ENCODE measurements at places on chromosomes 6 and 20.

- no peak for DNase-seq
Observed at GRCh38 chr6:149450679-149451375, 34.0 kb downstream of the ZC3H12D start.

DNA sequence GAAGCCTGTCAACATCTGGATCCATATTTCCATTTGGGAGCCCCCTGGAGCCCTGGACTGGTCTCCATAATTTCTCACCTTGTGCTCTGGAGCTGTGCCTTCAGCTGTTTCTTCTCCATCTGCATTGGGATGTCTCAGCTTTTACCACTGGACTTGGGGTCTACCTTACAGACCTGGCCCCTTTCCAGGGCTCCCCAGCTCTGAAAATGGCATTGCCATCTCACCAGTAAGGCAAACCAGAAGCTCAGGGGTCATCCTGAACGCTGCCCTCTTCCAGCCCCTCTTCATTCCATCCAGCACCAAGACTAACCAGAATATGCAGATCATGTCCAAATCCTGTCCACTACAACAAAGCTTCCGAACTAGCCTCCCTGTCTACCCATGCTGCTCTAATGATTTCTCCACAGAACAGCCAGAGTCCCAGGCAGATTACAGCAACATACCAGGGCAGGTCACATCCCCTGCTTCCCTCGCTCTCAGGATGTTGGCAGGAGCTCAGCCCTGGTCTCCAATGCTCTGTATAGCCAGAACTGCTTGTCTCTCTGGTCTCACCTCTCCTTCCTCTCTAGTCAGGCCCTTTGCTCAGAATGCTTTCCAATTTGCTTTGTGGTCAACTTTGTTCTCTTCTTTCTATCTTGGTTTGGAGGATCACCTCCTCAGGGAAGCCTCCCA, 17.7 kb upstream of the NNAT start:
- no peak for DNase-seq

DNA sequence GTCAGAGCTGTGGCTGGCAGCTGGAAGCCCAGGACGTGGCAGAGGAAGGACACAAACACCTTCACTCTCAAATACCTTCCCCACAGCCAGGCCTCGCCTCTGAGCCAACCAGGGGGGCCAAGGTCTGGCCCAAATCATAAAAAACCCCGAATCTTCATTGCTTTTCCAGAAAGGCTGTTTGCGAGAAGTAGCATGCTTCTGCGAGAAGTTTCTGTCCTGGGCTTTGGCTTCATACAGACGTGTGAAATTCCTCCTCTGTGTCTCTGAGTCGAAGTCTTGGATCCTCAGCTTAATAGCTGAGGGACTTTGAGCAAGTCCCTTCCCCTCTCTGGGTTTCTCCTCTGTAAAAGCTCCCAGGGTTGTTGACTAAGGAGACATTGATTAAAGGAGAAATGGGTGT, 63.0 kb downstream of the CHMP4B start:
- no peak for DNase-seq

- DNase-seq: no peak
Observed at GRCh38 chr20:62352402-62353288, 14.5 kb downstream of the LAMA5 start.

GRCh38 chr6:52553158-52553557, 23.7 kb downstream of the TRAM2 start:
- no peak for DNase-seq

DNA sequence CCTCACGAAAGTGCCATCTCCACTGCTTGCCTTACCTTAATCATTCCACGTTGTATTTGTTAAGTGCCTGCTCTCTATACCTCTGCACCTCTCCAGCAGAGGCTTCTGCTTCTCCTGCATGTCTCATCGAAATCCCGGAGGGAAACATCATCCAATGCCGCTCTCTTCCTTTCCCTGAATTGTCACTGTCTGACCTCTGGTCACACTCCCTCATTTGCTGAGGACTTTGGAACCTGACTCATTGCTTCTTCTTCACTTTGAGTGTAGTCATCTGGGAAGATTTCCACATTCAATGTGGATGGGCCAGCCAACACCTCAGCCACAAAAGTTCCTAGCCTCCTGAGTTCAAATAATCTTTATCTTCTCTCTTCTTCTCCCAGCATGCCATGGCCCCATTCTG, 78.9 kb upstream of the BEND6 start:
- no peak for DNase-seq

DNA sequence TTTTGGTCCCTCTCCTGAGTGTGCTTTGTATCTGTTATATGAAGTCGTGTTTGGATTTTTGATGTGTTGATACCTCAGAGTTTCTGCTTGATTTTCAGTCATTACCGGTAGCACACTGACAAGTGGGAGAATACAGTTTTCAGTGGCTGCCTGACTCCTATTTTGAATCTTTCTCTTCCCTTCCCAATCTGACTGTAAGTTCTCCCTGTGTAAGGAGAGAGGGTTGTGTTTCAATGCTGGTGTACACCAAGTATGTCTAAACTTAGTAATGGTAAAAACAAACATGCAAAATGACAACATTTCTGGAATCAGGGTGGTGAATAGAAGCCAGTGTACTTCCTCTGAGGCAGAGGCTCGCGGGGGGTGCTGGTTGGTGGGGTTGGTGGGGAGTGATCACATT, 103.4 kb downstream of the HIVEP1 start:
- no peak for DNase-seq

GRCh38 chr6:122222761-122223160, 176.7 kb upstream of the HSF2 start:
- DNase-seq: no peak

GRCh38 chr6:41405941-41406727, 70.7 kb downstream of the NCR2 start:
- DNase-seq: no peak

DNA sequence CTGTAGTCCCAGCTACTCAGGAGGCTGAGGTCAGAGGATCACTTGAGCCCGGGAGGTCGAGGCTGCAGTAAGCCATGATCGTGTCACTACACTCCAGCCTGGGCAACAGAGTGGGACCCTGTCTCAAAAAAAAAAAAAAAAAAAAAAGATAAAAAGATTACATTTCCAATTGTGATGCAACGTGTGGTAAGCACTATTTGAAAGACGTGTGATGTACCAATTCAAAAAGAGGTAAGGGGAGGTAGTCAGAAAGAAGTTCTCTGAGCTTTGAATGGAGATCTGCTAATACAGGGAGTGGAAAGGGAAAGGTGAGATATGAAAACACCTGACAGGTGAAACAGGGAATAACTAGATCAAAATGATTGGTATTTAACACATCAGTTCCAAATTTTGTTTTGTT, 11.9 kb downstream of the GOPC start:
- DNase-seq: no peak

- no peak for DNase-seq
Observed at GRCh38 chr6:167589615-167589940, 237.1 kb upstream of the AFDN start.

GRCh38 chr6:147154454-147154853, 49.8 kb upstream of the STXBP5 start:
- DNase-seq: no peak

- DNase-seq: no peak
Observed at GRCh38 chr6:144083172-144083571, 12.2 kb downstream of the SF3B5 start.

DNA sequence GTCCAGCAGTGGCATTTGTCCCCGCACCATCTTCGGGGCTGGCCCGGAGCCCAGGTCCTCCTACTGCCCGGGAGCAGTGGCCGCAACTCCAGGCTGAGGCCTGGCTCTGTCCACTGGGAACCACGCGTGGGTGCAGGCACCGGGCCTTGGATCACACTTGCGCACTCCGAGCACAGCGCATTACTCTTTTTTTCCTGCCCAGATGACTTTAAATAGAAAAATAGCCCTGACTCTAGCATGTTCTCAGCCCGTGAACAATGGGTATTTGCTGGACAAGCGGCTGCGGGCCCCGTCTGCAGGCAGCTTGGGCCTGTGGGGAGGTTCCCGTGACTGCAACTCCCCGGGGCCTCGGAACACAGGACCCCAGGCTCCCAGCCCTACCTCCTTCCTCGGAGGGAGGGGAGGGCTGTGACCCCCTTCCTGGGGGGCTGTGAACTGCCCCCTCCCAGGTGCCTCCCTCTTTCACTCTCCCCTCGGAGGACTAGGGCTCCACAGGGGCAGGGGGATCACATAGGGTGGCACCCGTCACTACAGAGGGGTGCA, 162.2 kb downstream of the TBXT start:
- DNase-seq: no peak

GRCh38 chr6:7241709-7242645, 71.0 kb downstream of the SSR1 start:
- no peak for DNase-seq

GRCh38 chr20:8372824-8373380, 240.8 kb downstream of the PLCB1 start:
- no peak for DNase-seq
